SIG-M5 (cell line): ENCODE measurements at places on chromosomes 12 and 14.

- no peak for DNase-seq
Observed at GRCh38 chr12:101942250-101942605, 64.8 kb downstream of the DRAM1 start.

DNA sequence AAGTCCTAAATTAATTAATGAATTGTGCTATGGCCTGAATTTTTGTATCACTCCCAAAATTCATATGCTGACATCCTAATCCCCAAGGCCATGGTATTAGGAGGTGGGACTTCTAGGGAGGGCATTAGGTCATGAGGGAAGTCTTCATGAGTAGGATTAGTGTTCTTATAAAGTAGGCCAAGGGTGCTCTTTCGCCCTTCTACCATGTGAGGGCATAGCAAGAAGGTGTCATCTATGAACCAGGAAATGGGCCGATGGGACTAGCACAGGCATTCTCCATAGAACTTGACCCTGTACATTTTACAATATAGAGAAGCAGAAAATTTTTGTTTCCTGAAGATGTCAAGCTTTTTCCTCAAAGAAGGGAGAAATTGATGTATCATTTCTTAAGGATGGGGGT lies 12.5 kb downstream of the SYT10 start:
- no peak for DNase-seq

GRCh38 chr12:104999347-104999685 lies 13.2 kb downstream of the NOPCHAP1 start:
- no peak for DNase-seq

DNA sequence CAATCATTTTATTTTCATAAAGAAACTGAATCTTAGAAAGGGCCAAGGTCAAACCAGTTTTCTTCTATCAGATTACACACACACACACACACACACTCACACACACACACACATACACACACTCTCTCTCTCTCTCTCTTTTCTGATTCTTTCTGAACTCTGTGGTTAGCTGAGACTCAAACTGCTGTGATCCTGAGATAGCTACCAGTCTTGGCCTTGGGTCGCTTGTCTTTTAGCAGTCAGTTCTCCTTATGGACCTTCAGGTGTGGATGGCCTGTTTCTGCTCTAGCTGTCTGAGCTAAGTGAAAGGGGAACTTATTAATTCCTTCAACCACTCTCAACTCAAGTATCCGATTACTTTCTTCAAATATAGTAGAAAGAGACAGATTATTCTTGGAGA lies 145.1 kb downstream of the GRIP1 start:
- DNase-seq, result no peak

GRCh38 chr14:60643463-60644314 lies 5.6 kb downstream of the SIX1 start:
- no peak for DNase-seq
